ENCODE measurements at places on chromosomes 16 and 17. TPM values are rescaled to one million over a fixed set of nuclear protein-coding genes. Genes with fewer than 3 reads are reported as not detected.

DNA sequence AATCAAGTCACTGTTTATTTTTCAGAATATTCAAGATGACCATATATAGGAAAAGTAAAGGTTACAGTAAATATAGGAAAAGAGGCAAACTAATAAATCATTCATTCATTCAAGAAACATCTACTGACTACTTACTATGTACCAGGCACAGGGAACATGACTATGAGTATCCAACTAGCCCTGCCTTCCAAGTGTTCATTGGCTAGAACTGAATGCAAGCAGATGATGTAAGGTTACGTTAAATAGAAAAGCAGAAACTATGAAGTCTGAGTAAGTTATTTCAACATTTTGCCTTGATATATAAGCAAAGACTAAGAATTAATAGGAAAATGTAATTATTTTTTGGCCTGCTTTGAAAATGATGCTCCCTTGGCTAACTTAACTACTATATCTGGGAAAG lies 36.7 kb downstream of the SPAG9 start:
- DNase-seq: no peak

- no peak for DNase-seq
Observed at GRCh38 chr17:58264407-58265103, 16.2 kb downstream of the MPO start.

- DNase-seq: no peak
Observed at GRCh38 chr17:81727324-81728031, 15.4 kb downstream of the SLC25A10 start.

DNA sequence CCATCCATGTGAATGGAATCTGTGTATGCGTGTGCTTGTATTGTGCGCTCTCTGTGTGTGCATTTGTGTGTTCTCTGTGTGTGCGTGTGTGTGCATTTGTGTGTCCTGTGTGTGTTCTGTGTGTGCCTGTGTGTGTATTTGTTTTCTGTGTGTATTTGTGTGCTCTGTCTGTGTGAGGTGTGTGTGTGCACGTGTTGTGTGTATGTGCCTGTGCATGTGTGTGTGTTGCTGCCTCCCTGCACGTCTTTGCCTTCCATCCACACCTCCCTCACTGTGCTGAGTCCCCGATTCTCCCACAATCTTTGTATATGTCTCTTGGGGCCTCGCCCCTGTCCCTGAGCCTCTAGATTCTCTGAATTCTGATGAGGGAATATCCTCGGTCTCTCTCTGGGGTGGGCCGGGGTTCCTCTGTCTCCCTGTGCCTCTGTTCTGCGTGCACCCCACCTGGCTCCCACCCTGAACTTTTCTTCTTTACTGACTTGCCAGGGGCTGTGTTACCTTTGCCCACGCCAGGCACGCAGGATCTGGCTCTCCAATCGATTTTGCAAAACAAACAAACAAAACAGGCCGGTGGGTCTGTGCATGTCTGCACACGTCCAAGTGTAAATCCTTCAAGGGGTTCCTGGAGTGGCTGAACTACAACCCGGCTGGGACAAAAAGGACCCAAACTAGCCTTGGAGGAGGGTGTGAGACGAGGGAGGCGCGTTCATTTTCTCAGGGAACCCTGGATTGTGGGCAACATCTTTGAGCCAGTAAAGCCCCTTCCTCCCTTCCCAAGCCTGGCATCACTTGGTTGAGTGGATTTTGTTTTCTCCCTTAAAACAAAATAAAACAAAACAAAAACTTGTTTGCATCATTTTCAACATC lies 8.1 kb upstream of the FOXF1 start:
- no peak for DNase-seq

DNA sequence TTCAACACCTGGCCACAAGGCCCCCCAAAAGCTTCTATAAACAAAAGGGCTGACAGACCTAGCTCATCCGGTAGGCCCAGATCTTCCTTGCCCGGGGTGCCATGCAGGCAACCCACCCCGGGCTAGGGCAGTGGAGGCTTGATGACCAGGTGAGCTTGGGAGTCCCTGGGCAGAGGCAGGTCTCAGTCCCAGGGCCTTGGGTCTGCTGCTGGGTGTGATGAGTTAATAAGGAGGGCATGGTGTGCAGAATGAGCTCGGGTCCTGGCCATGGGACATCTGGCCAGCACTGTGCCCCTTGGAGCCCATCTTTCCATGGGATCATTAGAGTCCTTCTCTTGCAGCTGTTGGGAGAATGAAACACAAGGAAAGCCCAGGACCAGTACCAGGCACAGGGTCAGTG lies 20.2 kb upstream of the MPRIP start:
- no peak for DNase-seq

DNA sequence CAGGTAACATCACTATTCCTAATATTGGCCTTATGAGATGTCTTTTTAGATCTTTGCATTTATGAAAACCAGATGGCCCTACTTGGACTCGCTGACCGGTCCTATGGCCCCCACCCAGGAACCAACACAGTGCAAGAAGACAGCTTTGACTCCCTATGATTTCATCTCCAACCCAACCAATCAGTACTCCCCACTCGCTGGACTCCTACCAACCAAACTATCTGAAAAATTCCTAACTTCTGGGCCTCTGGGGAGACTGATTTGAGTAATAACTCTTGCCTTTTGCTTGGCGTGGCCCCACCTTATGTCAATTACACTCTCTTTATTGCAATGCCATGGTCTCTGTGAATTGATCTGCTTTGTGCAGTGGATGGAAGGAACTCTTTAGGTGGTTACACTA lies 828.9 kb downstream of the CDH11 start:
- DNase-seq: no peak

DNA sequence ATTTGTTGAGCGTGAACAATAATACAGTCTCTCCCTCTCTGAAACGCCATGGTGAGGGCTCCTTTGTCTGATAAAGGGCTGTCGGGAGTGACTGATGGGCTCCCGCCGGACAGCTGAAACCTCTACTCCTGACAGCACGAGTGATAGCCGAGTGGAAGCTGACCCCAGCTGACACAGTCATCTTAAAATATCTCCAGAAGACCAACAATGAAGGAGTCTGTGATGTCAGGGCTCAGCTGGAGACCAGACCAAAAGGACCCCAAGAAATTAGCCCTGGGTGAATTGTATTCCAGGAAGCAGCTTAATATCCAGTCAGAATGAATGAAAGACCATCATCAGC lies 22.4 kb downstream of the CCDC182 start:
- no peak for DNase-seq

- no peak for DNase-seq
Observed at GRCh38 chr16:86292942-86293341, 217.4 kb upstream of the FOXF1 start.

GRCh38 chr16:88072571-88073001 lies 121.4 kb downstream of the BANP start:
- DNase-seq: no peak

- DNase-seq: no peak
Observed at GRCh38 chr16:60748366-60748765, 1287.9 kb downstream of the CDH8 start.

- DNase-seq: no peak
Observed at GRCh38 chr16:7744546-7745264, 412.1 kb downstream of the RBFOX1 start.

- no peak for DNase-seq
Observed at GRCh38 chr16:67901734-67902133, 8.7 kb downstream of the PSKH1 start.

- no peak for DNase-seq
Observed at GRCh38 chr17:2894782-2895181, 98.5 kb downstream of the RAP1GAP2 start.

GRCh38 chr16:87457061-87457611 lies 35.7 kb downstream of the ZCCHC14 start:
- DNase-seq: peak; percentile 32

DNA sequence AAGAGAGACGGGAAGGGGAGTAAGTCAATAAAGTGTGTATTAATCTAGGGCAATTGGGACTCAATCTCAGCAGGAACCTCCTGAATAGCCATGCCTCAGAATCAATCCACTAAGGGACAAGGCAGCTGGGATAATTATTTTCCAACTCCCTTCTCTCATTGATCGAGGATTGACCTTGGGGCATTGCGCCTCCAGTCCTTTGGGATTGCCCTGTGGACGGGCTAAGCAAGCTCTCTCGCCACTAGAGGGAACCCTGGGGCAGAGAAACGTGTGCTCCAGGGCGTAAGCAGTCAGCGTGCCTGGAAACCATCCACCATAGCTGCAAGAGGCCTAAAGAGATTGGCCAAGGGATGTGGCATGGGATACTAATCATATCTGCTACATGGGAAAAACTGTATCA lies 53.9 kb upstream of the ERCC4 start:
- DNase-seq: peak; percentile 75

- DNase-seq: no peak
Observed at GRCh38 chr17:68389041-68389440, 68.3 kb downstream of the WIPI1 start.

DNA sequence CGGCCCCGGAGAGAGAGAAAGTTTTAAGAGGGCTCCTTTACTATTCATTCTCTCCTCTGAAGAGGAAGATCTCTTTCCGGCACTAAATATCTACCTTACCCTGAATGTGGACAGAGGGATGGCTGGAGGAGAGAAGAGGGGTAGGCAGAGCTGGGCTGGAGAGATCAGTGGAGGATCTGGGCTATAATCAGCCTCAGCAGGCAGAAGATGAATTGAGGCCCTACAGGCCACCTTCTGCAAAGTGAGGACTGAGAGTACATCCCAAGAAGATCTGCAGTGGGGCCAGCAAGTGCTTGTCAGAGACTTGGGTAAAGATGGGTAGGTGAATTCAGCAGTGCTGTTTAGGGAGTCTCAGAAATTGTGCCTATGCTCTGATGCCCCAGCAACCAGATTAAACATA lies 6.5 kb upstream of the HOXB1 start:
- DNase-seq: no peak

DNA sequence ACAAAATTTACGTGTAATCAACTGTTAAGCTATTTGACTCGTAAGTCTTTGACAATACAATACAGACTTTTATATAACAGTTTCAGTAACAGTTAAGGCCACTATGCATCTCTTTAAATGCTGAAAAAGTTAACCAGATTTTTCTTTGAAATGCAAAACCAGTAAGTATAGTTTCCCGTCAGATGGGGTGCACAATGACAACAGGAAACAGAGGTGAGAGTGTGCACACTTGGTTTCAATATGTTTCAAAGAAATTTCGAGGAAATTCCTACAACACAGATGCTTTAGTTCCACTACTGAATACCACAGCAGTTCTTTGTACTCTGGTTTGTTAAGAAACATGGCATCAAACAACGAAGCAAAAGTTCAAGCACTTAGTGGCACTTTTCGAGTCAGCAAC lies 48.4 kb downstream of the RNF157 start:
- no peak for DNase-seq

GRCh38 chr16:84482001-84482891 lies 22.2 kb downstream of the MEAK7 start:
- no peak for DNase-seq

DNA sequence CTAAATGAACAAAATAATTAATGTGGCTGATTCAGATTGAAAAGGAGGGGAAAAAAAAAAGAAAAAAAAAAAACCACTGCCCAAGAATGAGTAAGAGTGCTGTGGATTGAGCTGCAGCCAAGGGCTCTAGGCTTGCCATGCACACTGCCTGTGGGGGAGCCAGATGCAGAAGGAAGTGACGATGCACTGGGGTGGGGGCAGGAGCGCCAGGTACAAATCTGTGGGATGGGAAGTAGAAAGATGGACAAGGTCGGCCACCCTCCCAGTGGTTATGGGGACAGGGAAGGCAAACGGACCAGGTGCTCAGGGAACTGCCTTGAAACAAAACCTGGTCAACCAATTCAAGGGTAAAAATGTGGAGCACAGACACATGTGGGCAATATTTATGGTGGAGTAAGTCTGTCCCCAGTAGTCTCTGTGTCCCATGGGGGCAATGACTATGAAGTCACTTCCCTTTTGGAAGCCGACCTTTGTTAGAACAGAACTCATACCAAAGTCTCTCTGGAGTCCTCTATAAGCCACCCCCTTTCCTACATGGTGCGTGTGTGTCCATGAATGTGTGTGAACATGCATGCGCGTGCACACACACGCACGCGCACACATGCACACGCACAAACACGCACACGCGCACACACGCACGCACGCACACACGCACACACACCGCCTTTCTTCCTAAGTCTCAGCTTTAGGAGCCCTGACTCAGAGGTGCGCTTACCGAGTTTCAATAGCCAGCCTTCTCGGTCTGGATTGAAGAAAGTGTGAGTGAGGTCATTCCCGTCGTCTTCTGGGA lies 84.3 kb downstream of the CYTH1 start:
- no peak for DNase-seq

DNA sequence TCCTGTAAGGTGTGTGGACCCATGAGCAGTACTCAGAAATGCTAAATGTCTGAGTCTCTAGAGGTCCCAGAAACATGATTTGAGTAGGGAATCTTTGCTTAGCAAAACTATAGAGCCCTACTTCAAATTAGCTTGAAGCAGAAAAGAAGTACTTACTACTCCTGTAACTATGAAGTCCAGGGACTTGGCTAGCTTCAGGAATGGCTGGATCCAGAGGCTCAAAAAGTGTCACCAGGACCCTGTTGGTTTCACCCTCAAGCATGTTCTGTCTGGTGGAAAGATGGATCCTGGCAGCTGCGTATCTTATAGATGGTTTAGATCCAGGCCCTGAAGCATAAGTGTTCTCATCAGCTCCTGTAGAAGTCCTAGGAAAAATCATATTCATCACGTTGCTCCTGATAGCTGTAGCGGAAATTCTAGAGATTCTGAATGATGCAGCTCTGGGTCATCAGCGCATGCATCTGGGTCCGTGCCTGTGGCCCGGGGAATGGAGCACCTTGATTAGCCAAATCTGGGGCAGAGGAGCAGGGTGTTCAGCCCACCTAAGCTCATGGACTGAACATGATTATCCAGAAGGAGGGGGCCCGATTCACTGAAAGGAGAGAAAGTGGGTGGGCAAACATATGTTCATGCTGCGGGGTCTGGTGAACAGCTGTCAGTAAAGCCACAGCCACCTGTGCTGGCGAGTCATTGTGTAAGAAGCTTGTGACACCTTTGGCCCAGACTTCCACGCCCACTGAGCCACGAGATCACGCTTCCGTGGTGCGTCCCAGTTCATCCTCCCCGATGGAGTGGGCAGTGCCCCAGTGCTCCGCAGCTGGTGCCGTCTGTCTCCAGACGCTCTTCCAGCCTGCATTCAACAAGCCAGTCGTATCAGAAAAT lies 260.6 kb downstream of the CPPED1 start:
- peak; percentile 48 for DNase-seq

- DNase-seq: no peak
Observed at GRCh38 chr16:29925105-29925756, 795 bp downstream of the KCTD13 start.

- DNase-seq: peak; percentile 3
Observed at GRCh38 chr17:52134641-52135040, 23.9 kb downstream of the CA10 start.

DNA sequence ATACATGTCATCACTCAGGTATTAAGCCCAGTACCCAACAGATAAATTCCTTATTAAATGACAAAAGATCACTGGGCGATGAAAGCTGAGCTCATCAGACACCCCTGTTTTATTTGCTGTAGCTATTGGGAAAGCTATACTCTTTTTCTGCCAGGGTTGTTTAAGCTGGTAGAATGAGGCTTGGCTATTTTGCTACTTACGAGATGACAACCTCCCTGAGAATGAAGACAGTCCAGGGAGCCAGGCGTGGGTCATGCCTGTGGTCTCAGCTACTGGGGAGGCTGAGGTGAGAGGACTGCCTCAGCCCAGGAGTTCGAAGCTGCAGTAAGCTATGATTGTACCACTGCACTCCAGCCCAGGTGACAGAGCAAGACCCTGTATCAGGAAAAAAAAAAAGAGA lies 4.3 kb upstream of the SH2B1 start:
- DNase-seq: no peak

TMEM186 gene
- total RNA-seq: 2.6 TPM

CAVIN1 gene
- total RNA-seq: 325 TPM

C16orf95 gene
- total RNA-seq: 12.5 TPM

LRRC46 gene
- 1.4 TPM for total RNA-seq

CCL14 gene
- not detected for total RNA-seq

FASN gene
- 69.0 TPM for total RNA-seq

NTN3 gene
- not detected for total RNA-seq

RFNG gene
- total RNA-seq: 35.1 TPM

Data from LHCN-M2 (cell line).